ENCODE measurements at places on chromosomes 5 and 9. TPM values are rescaled to one million over a fixed set of nuclear protein-coding genes. Genes with fewer than 3 reads are reported as not detected.

Gene SPINK7
- not detected for total RNA-seq

Gene IL9
- total RNA-seq: not detected

Gene DNAH5
- 12.3 TPM for total RNA-seq

- no peak for DNase-seq
Measured at GRCh38 chr9:81112627-81113452, 576.5 kb downstream of the TLE1 start.

Gene ANKDD1B
- 0.12 TPM for total RNA-seq

DNA sequence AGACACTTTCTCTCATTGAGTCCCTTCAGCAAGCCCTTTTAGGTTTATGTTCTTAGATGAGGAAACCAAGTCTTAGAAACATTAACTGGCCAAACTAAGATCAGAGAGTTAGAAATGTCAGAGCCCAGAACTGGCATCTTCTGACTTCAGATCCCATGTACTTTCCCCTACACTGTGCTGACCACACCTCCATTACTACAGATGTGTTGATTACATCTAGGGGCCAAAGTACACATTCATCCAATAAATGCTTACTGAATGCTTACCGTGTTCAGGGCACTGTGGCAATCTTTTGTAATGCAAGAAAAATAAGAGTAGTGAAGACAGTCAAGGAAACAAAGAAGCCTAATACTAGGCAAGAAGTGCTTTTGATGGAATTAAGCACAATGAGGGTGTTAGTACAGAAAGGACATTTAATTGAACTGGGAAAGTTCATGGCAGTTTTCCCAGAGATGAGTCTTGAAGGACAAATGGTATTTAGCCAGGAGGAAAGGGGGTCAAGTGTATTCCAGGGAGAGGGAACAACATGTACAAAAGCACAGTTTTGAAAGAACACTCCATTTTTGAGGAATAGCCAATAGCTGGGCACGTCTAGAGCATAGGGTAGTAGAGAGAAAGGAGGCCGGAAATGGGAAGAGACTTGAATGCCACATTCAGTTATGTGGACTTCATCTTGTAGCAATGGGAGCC is 89.7 kb upstream of the CDKN2B start:
- no peak for DNase-seq

- DNase-seq: peak; percentile 92
Measured at GRCh38 chr5:65861830-65862241, 64.5 kb upstream of the ERBIN start.

Measured in Daoy (cell line).